ENCODE measurements at places on chromosomes 5 and 9.

GRCh38 chr5:74412066-74412465 lies 228.5 kb downstream of the ENC1 start:
- DNase-seq, result no peak

DNA sequence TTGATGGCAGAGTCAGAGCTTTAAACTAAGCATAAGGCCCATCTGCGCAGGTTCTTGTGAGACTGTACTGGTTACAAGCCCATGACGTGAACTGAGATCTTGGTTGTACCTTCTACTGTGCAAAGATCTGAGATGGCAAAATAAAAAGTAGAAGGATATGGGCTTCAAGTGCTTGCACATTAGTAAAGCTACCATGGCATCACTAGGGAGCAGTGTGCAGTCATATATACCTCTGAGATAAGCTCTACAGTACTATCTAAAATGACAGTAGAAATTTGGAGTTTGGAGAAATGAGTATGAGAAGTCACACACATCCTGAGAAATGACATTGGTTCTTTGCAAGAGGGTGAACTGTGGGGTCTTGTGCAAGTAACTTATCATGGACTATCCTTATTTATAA lies 408.2 kb upstream of the PRR16 start:
- DNase-seq, result no peak

DNA sequence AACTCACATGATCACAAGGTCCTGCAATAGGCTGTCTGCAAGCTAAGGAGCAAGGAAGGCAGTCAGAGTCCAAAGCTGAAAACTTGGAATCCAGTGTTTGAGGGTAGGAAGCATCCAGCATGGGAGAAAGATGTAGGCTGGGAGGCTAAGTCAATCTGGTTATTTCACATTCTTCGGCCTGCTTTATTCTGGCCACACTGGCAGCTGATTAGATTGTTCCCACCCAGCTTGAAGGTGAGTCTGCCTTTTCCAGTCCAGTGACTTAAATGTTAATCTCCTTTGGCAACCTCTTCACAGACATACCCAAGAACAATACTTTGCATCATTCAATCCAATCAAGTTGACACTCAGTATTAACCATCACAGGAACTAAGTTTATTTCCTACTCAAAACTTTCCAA lies 453.4 kb downstream of the TLE4 start:
- DNase-seq, result no peak

- no peak for DNase-seq
These were observed 53.4 kb upstream of the PAM start for GRCh38 chr5:102701748-102702147.

- no peak for DNase-seq
These were observed 17.7 kb downstream of the STK10 start for GRCh38 chr5:172170251-172170701.

GRCh38 chr5:115192098-115192497 lies 22.4 kb upstream of the TRIM36 start:
- no peak for DNase-seq

DNA sequence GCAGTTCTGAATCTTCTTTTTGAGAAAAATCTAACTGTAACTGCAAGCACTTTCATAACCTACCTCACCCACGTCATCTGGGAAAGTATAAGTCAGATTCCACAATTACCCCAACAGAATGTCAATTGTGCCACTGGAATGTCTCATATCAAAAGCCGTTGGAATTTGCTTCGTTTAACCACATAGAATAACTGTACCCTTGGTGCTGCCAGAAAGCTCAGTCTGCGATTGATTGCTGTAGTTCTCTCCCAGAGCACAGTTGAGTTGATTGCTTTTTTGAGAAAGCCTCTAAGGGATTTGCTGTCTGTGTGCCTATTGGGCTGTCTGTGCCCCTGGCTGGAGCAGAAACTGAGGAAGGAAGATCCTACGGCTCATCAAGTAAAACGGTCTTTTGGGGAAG lies 583.6 kb downstream of the TMEM38B start:
- DNase-seq, result no peak

GRCh38 chr9:107059220-107059619 lies 196.3 kb downstream of the ZNF462 start:
- no peak for DNase-seq

DNA sequence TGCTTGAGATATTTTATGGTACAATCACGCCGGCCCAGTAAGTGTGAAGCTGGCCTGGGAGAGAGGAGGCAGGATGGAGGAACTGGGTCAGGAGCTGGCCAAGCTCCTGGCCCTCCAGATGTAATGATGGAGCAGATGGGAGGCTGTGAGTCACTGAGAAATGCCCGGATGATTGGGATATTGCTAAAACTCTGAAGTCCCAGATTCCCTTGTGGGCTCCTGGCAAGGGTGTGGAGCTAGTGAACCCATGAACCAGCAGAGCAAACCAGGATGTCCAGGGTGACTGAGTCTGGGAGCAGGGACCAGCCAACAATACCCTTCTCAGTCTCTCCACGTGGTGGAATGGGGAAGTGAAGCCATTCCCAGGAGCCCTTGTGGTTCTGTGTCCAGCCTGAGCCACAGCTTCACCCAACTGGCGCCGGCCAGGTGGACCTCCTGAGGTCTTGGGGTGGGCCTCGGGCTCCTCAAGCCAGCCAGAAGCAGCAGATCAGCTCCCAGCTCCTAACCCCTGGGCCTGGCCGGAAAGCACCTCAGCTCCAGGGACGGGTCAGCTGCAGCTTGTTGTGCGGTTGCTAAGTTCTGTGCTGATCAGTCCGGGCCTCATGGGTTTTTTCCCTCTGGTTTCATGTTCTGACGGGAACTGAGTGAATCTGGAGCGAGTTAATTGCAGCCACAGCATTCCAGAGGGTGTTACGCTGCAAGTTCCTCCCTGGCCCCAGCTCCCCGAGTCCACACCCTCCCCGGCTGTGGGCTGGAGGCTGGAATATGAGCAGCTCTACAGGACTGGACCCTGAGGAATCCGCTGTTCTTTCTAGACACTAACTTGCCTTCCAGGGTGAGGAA lies 37.6 kb downstream of the DUSP1 start:
- no peak for DNase-seq

DNA sequence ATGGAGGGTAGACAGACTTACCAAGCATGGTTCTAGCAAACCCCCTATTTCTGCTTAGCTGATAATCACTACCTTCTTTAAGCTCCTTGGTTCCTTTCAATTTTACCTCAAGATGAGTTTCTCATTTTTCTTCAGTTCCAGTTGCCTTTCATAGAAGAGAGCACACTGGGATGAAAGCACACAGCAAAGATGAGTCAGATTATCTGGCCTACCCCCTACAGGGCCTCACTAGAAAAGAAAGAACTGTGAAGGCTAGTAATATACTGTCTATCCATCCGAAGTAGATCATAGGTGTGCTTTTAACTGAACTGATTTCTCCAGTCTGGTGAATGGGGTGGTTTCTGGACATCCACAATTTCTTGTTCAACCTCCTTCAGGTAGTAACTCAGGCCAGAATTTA lies 122.5 kb downstream of the TRPM3 start:
- DNase-seq, result no peak

- no peak for DNase-seq
These were observed 13.5 kb upstream of the WDR38 start for GRCh38 chr9:124839612-124840299.

- DNase-seq, result no peak
These were observed 4.4 kb downstream of the SLIT3 start for GRCh38 chr5:169296419-169297143.

DNA sequence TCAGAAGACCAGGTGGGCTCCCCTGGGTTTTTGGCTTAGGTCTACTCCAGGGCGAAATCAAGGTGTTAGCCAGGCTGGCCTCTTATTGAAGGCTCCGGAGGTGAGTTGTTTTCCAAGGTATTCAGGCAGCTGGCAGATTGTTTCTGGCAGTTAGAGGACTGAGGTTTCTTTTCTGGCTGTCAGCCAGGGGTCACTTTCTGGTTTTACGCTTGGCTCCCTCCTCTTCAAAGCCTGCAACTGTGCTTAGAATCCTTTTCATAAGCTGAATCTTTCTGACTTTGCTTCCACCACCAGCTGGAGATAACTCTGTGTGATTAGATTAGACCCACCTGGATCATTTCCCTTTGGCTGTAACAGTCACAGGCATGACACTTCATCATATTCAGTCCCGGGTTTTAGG lies 24.6 kb downstream of the RFK start:
- peak; percentile 43 for DNase-seq

- no peak for DNase-seq
These were observed 161.8 kb downstream of the PJA2 start for GRCh38 chr5:109247986-109248385.

DNA sequence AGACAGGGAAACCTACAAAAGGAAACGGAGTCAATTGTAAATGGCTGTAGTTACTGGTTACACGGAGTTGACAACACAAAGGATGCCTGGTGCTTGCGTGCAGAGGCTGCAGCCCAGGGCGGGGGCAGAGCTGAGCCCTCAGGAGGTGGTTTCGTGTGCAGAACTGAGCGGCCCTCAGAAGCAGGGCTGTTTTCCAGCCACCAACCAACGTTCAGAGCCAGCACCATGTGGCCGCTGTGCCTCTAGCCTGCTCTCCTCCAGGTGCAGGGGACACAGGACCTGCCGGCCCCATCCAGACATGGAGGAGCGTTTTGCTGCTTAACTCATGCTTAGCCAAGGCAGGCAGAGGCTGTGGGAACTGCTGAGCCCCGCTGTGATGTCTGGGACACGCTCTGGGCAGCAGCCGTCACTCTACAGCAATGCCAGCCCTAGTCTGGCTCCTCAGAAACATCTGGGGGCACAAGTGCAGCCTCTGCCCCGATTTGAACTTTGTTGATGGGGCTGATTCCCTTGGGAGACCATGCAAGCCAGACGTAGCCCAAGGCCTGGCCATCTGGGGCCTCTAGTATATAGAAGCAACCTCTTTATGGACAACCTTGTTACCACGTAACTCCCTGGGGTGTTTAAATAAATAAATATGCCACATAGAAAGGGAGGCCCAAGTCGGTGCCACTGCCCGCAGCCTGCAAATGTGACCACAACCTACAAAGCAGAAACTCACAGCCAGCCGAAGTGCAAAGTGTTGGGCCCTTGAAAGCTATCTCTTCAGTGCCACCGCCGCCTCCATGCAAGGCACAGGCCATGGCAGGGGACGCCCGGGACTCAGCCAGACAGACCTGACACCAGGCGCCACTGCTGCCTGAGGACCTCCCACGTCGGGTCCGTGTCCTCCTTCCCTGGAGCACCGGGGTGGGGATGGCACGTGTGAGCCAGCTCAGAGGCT lies 42.1 kb downstream of the NKD2 start:
- DNase-seq, result no peak

- no peak for DNase-seq
These were observed 8.3 kb upstream of the MED7 start for GRCh38 chr5:157150995-157151394.

DNA sequence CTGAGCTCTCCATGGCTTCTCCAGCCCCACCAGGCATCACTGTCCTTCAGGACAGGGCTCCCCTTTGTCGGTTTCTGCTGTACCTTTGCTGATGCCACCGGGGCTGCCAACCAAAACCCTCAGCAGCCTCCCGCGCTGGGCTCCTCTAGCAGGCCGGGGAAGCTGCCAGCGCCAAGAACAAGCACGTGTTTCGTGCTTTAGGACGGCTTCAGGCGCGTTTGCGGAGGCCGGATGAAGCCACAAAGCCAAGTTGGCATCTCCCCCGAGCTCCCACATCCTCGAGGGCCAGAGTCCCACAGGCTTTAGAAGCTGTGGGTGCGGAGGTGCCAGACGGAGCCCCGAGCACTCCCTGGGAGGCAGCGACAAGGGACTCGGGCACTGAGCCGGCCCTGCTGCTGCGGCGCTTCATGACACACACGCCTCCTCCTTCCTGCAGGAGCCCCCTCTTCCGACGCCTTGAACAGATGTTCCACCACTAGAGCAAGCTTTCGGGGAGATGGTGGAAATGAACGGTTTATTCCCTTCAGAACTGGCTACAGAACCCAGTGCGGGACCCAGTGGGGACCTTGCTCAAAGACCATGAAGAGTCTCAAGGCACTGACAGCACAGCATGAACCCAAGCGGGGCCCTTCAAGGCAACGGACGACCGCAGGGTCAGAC lies 36.7 kb downstream of the SARDH start:
- DNase-seq, result no peak

- DNase-seq, result no peak
These were observed 28.2 kb downstream of the CDC25C start for GRCh38 chr5:138303372-138303771.

- DNase-seq, result no peak
These were observed 149.2 kb upstream of the CYLC2 start for GRCh38 chr9:102845827-102846371.

All from NCI-H774 (cell line).